ENCODE measurements at places on chromosomes 2 and 18.

DNA sequence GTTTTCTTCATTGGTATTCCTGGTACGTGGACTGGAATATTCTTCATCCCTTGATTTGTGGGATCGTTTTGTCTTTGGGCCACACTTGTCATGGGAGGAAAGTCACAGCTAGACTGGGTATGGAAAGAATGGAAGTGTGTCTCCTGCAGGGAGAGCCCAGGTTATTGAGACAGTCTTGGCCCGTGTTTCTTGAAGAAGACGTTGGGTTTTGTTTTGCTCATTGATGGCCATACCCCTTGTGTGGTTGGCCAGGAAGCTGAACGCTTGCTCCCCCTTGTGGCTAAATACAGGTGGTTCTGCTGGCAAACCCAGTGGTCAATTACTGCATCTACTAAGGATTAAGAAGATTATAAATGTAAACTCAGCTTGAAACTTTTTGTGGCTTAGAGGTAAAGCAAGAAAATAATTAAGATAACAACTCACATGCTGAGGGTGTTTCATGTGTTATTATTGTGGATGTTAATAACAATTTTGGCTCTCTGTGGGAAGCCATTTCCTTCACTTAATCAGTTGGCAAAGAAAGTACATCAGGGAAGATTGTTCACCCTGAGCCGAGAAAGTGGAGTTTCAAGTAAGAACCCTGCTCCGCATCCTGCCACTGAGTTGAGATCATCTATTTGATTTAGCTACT lies 91.8 kb downstream of the NEDD4L start:
- DNase-seq = no peak

DNA sequence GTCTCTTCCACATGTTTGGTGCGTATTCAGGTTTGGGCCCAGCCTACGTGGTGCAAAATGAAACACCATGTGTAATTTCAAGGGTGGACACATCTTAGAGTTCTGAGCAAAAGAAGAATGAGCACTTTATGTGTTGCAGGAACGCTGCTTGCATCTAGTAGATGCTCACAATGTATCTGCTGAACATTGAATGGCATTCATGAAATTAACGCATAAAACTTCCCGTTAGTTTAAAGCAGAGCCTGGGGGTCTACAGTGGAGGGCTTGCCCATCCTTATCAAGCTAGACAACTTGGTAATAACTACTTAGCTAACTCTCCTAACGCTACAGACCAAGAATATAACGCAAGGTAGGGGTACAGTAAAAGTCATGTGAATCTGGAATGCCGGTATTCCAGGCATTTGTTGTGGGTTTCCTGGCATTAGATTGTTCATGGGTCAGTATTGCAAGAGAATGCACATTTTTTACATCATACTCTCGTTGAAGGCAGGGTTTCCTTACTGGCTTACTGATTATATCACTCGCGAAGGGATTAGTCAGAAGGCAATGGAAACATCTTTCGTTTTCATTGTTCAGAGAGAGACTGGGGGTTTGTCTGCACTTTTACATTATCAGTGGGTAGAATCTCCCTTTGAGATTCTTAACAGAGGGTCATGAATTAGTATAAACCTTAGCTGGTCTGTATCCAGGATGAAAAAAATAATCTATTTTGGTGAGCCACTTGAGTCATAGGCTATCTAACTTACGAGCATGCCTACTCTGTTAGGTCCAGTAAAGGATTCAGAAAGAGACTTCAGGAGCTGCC lies 229.5 kb upstream of the EPAS1 start:
- no peak for DNase-seq

- DNase-seq = no peak
Observed at GRCh38 chr2:23561544-23561943, 176.6 kb downstream of the KLHL29 start.

- no peak for DNase-seq
Observed at GRCh38 chr18:10482363-10482984, 28.0 kb downstream of the APCDD1 start.

DNA sequence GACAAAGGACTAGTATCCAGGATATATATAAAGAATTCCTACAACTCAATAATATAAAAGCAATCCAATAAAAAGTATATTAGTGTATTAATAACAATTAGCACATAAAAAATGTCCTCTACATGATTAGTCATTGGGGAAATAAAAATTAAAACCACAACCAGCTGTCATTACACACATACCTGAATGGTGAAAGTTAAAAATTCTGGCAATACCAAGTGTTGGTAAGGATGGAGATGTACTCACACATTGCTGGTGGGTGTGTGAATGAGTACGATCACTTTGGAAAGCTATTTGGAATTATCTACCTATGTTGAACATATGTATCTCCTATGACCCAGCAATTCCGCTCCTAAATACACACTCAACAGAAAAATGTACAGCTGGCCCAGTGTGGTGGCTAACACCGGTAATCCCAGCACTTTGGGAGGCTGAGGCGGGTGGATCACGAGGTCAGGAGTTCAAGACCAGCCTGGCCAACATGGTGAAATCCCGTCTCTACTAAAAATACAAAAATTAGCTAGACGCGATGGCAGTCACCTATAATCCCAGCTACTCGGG lies 14.3 kb upstream of the NOL10 start:
- no peak for DNase-seq

DNA sequence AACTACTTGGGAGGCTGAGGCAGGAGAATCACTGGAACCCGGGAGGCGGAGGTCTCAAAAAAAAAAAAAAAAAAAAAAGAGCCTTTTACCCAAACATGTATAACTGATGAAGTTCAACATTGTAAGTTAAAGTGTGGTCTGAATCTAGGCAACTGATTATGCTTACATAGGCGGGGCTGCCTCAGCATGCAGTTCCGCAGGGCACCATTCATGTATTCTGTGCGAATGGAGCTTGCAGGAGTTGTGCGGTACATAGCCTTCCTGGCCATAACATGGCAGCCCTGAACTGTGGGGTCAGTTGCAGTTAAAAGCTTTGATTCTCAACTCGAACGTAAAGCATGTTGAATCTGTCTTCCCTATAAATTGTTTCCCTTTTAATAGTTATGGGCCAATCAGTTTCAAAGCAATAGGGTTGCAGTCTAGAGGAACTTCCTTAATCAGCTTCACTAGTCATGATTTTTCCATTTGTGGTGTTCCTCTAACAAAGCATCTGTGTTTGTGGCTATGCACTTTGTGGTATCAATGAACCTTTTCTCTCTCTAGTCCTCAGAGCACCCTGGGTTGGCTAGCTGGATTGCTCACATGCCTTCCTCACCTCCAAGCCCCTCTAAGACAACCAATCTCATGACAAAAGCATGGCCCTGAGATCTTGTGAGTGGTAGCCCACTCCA lies 30.6 kb upstream of the CEP68 start:
- DNase-seq = no peak

- DNase-seq = no peak
Observed at GRCh38 chr2:2547451-2547850, 216.4 kb upstream of the MYT1L start.

DNA sequence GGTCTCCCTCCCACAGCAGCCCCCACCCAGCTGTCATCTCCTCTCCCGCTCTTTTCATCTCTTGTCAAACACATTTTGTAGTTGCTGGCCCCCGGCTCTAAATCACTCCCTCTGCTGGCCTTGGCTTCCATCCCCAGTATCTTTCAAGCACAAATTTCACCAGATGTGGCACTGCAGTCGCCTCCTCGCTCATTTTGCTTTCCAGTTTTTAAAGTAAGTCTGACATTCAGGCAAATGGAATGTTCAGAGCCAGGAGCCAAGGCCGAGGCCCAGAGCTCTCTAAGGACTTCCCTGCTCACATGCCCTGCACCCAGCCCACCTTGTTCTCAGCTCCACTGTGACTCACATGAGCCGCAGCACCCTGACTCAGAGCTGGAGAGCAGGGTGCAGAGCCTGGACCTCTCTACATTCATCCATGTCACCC lies 158.4 kb downstream of the GALNT14 start:
- DNase-seq = no peak

DNA sequence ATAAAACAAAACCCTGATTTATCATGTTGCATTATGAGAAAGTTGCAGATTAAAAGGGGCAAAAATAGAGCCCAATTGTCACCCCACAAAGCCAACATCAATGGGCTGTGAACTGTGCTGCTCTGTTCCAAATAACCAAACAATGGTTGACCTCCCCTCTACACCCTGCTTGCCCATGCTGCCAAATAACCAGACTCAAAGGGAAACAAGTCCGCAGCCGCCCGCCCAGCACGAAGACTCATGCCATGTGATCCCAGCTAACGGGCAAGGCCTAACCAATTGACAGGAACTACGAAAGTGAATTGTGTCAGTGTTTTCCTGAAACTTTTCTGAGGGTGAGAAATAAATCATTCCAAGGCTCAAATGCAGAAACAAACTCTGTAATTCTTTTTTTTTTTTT lies 97.9 kb upstream of the RIOK3 start:
- no peak for DNase-seq

GRCh38 chr2:61619561-61619960 lies 81.4 kb upstream of the XPO1 start:
- DNase-seq = no peak

DNA sequence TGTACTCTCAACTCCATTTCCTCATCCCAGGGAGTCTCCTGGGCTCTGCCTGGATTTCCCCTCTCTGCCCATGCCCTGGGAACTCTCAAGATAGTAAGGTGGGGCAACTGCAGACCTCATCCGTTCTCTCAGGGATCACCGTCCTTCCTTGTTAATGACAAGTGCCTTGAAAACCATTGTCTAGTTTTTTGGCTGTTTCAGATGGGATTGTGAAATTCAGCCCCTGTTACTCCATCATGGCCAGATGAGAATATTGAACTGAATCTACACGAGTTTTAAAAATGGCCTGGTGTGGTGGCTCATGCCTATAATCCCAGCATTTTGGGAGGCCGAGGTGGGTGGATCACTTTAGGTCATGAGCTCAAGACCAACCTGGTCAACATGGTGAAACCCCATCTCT lies 665 bp upstream of the HRH4 start:
- no peak for DNase-seq

DNA sequence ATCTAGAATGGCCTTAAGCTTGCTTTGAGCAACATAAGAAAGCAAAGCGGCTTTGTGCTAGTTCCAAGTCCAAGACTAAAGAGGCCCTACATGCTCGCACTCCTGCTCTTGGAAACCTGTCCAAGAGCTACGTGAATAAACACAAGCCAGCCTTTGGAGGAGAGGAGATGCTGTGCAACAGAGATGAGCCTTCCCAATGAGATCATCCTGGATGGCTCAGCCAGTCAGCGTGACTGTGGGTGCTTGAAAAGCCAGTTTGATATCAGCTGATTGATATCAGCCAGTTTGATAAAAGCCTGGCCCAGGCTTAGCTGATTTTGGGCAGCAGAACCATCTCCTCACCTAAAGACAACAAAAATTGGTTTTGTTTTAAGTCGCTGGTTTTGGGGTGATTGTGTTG lies 481.0 kb upstream of the DSEL start:
- DNase-seq = no peak

- no peak for DNase-seq
Observed at GRCh38 chr18:32072321-32072720, 19.4 kb upstream of the RNF138 start.

DNA sequence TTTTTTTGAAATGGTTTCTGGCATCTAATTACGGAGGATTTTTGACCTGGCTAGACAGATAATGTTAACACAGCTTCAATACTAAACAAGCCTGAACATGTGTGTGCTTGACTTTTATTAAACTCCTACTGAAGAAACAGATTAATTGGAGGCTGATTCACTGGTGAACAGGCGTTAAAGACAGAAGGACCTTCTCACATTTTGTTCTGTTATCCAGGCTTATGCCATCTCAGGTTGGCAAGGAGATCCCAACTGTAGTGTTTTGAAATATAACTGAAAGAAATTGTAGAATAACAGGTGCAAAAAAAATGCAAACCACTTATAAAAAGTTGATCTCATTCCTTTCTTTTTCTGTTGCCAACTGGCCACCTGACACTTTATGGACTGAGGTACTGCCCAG lies 269.6 kb downstream of the ARHGAP15 start:
- DNase-seq = no peak

DNA sequence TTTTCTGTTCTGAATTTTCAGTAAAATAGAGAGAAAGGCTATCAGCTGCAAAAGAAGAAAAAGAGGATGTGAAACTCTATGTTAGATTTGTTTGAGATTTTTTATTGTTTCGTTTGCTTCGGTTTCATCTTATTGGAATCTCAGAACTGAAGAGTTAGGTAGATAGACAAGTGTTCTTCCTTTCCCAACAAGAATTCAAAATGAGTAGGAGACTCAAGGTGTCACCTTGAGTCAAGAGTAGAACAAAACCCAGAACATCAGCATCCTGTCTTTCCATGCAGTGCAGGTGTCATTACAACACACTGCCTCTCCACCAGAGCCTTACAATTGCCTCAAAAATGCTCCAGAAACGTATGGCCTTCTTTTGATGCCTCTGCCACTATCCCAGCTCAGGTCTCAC lies 21.1 kb downstream of the NBAS start:
- DNase-seq = no peak

- DNase-seq = no peak
Observed at GRCh38 chr2:162293122-162293786, 25.2 kb downstream of the IFIH1 start.

DNA sequence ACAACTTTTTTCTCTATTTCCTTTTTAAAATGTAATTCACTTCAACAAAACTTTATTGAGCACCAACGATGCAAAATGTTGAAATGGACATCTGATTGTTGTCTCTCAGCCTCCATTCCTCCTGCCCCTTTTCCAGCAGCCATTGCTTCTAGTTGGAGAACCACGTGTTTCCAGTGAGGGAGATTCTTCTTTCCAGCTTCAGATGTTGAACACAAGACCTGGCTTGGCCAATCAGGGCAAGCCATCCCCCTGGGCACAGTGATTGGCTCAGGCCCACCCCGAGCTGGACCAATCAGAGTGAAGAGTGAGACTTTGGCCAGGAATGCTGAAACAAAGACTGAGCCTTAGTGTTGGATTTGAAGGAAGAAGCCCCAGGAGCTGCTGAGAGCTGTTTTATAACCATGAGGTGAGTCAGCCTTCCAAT lies 59.0 kb downstream of the E2F6 start:
- DNase-seq = no peak

GRCh38 chr2:83565626-83566025 lies 893.5 kb downstream of the SUCLG1 start:
- DNase-seq = no peak

- DNase-seq = no peak
Observed at GRCh38 chr2:75722687-75723086, 12.0 kb upstream of the GCFC2 start.

DNA sequence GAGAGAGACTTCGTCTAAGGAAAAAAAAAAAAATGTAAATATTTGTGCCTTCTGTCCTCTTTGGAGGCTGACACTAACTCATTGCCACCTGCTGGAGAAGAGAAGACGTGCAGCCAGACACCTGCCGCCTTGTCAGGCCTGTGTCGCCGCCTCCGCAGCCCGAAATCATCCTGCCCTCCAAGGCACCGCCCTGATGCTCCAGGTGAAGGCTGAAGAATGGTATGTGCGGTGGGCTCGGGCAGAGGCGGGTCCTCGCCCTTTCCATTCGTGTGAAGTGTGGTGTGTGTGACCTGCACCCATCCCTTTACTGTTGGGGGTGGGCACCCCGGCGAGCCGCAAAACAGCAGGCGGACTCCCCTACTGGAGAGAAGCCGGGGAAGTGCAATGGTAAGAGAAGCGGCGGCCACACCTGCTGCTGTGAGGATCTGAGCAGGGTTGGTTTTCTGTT lies 60.4 kb downstream of the FAM161A start:
- no peak for DNase-seq
